ENCODE measurements at places on chromosomes 11 and 22. TPM values are rescaled to one million over a fixed set of nuclear protein-coding genes. Genes with fewer than 3 reads are reported as not detected.

- H3K4me1 ChIP-seq: no peaks in the 10 kb centered on the region
- H3K27me3 ChIP-seq: peaks cover 8% of the 10 kb centered on the region
- H3K4me3 ChIP-seq: no peak overlapping the region
- no peak for DNase-seq
- H3K36me3 ChIP-seq: no peaks in the 10 kb centered on the region
- no peak overlapping the region for H3K27ac ChIP-seq
Observed at GRCh38 chr11:64655941-64656601, 65.1 kb downstream of the SLC22A12 start.

DNA sequence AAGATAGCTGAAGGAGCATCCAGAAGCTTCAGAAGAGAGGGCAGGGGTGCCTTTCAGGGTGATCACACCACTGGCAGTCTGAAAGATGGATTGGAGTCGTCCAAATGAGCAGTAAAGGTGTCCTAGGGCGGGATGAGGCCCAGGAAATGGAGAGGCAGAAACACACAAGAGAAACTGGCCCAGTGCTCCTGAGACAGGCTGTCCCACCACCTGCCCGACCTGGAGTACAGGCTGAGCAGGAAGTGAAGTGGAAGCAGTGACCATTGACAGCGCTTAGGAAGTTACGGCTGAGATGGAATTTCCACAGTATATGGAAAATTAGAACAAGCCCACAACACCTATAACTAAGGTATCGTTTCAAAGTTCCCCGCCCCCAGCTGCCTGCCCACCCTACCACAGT, 16.1 kb downstream of the EIF3F start:
- no peak for DNase-seq
- H3K27ac ChIP-seq: no peak overlapping the region
- no peaks in the 10 kb centered on the region for H3K36me3 ChIP-seq
- no peaks in the 10 kb centered on the region for H3K4me1 ChIP-seq
- no peak overlapping the region for H3K4me3 ChIP-seq

- no peaks in the 10 kb centered on the region for H3K27me3 ChIP-seq
- no peaks in the 10 kb centered on the region for H3K36me3 ChIP-seq
- no peak overlapping the region for H3K27ac ChIP-seq
- no peak for DNase-seq
Observed at GRCh38 chr11:120694726-120695125, 183.2 kb downstream of the GRIK4 start.

DNA sequence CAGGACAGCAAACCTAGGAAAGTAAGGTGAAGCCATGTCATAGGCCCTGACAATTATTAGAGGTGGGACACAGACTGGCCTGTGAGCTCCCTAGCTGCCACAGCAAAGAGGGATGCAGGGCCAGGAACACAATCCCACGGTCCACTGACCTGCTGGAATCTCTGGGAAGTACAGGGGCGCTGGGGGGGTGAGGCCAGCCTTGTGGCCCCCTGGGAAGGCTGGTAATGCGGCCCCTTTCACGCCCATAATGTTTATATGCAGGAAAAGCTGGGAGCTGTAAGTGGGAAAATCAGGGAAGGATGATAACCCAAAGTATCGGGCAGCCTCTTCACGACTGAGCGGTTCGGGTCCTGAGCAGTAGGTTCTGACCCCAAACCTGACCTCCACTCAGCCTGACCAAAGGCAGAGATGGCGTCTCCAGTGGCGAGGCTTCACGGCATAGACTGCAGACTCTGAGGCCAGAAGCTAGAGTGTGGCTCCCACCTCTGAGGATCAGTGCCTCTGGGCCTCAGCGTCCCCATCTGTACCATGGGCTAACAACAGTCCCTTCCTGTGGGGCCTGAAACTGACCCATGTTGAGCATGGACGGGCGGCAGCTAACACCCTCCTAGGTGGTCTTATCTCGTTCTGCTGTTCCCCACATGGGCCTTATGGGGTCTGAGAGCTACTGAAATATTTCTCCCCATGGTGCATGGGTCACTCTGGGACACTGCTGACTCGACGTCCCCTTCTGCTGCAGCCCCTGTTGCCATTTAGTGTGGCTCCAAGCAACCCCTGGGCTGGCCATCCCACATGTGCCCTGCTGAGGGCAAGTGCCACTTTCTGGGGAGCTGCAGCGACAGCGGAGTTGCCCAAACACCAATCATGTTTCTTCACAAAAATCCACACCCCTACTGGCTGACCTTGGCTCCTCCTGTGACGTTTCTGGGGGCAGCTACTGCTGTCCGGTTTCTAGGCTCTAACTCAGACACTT, 101.8 kb downstream of the PHF21B start:
- H3K27ac ChIP-seq: no peak overlapping the region
- no peaks in the 10 kb centered on the region for H3K27me3 ChIP-seq
- H3K4me3 ChIP-seq: no peak overlapping the region

DNA sequence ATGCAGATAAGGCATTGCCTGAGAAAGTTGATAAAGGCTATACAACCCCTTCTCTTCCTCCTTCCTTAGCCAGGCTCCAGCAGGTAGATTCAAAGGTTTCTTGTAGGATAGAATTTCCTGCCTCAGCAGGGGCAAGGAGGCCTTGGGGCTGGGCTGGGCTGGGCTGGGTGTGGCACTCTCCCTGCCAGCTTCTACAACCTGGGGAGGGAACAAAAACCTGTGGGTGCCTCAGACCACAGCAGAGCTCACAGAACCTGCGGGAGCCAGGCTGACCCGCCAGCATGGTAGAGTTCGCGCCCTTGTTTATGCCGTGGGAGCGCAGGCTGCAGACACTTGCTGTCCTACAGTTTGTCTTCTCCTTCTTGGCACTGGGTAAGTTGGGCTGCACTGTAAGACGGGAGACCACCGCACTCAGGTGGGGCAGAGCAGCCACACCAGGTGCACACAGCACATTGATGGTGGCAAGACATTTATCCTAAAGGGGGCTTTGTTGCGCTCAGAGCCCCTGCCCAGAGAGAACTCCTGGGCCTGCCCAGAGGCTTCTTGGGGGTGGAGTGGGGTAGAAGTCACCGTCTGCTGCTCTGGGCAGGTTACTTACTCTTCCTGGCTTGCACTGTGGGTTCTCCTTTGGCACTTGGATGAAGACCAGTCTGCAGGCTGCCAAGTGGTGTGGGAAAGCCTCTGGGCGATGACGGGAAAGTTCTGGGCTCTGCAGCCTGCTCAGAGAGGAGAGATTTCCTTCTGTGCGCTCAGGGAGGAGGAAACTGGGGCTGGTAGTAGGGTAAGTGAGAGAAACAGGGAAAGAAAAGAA, at the start of gene MOGAT2:
Gene MOGAT2 (plus strand): TSS at position 231 of the 811 bp plus-strand sequence. CDS start 51 bp downstream, at position 282.
- DNase-seq: no peak
- H3K4me1 ChIP-seq: no peaks in the 10 kb centered on the region
- no peaks in the 10 kb centered on the region for H3K36me3 ChIP-seq
- no peaks in the 10 kb centered on the region for H3K27me3 ChIP-seq
- no peak within 1 kb of the TSS for H3K27ac ChIP-seq

- no peaks in the 10 kb centered on the region for H3K27me3 ChIP-seq
- no peaks in the 10 kb centered on the region for H3K36me3 ChIP-seq
- no peak overlapping the region for H3K27ac ChIP-seq
- H3K4me1 ChIP-seq: no peaks in the 10 kb centered on the region
- H3K4me3 ChIP-seq: no peak overlapping the region
Observed at GRCh38 chr11:83241291-83241946, 44.7 kb downstream of the CCDC90B start.

DNA sequence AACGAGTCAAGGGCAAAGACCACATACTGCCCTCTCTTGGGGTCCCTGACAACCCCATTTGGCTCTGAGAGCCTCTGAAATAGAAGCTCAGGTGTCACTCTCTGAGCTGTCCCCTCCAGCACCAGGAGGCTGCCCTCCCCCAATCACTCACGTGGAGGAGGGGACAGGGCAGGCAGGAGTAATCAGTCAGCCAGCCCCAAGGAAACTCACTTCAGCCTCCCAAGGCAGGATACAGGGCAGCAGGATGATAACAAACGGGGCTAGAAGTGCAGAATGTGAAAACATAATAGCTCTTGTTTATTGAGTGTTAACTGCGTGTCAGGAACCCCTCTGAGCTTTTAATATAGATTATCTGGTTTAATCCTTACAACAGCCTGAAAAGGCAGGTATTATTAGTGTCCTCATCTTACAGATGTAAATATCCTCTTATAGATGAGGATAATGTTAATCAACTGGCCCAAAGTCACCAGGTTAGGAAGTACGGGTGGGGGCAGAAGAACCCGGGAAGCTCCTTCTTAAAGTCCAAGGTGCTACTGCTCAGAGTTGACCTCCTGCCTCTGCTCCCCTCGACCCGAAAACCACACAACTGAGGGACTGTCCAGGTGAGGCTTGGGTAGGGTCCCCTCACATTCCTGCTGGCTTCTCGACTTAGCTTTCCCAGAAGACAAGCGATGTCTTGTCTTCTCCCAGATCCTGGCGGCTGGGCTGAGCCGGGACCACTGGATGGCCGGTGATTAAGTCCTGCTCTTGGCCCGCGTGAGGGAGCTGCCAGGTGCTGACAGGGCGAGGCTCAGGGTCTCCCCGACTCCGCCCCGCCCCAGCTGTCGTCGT, 2.7 kb downstream of the CHRM4 start:
- H3K27ac ChIP-seq: no peak overlapping the region
- no peaks in the 10 kb centered on the region for H3K36me3 ChIP-seq
- DNase-seq: no peak
- H3K4me1 ChIP-seq: peaks cover 30% of the 10 kb centered on the region
- H3K27me3 ChIP-seq: peaks cover 56% of the 10 kb centered on the region

DNA sequence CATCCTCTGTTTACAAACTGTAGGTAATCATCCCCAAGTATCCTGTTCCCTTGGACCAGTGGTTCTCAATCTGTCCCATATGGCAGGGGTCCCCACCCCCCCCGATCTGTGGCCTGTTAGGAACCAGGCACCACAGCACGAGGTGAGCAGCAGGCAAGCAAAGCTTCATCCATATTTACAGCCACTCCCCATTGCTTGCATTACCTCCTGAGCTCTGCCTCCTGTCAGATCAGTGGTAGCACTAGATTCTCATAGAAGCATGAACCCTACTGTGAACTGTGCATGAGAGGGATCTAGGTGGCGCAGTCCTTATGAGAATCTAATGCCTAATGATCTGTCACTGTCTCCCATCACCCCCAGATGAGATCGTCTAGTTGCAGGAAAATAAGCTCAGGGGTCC, 33.4 kb upstream of the EIF3M start:
- no peak overlapping the region for H3K27ac ChIP-seq
- H3K27me3 ChIP-seq: no peaks in the 10 kb centered on the region
- no peak for DNase-seq
- H3K36me3 ChIP-seq: no peaks in the 10 kb centered on the region
- H3K4me3 ChIP-seq: no peak overlapping the region

- H3K4me1 ChIP-seq: no peaks in the 10 kb centered on the region
- no peak overlapping the region for H3K27ac ChIP-seq
- no peaks in the 10 kb centered on the region for H3K36me3 ChIP-seq
- peaks cover 49% of the 10 kb centered on the region for H3K27me3 ChIP-seq
- DNase-seq: no peak
Observed at GRCh38 chr11:17473071-17473744, 3.4 kb downstream of the ABCC8 start.

GRCh38 chr22:39449708-39450107, 7.1 kb upstream of the MGAT3 start:
- H3K4me3 ChIP-seq: no peak overlapping the region
- no peaks in the 10 kb centered on the region for H3K27me3 ChIP-seq
- DNase-seq: no peak
- H3K4me1 ChIP-seq: peaks cover 9% of the 10 kb centered on the region
- H3K27ac ChIP-seq: no peak overlapping the region

DNA sequence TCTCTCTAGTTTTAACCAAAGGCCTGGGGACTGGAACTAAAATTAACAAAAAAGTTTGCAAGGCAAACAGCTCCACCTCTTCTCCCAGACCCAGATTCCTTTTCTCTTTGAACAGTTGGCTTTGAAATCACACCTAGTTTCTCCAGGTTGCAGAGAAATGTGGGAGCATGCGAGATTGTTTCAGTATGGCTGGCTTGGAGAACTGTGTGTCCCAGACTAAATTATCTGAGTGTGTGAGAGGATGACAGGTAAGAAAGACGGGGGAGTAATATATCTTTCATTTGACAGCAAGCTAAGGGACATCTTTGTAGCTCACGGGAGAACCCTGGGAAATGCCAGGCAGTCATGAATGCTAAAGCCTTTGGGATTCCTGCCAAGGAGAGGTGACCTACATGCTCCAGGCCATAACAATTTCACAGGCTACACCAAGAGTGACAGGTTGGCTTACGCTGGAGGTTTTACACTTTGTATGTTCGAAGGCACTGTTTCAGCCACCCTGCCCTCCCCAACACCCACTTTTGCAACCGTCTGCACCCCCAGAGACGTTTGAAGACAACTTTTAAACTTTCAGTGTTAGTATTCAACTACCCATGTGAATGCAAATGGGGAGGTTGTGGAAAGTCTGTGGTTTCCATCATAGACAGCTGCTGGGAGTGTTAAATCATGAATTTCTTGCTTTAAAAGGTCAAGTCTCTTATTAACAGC, 109.3 kb upstream of the SNX19 start:
- no peaks in the 10 kb centered on the region for H3K36me3 ChIP-seq
- H3K4me3 ChIP-seq: no peak overlapping the region
- no peaks in the 10 kb centered on the region for H3K27me3 ChIP-seq
- H3K4me1 ChIP-seq: no peaks in the 10 kb centered on the region
- H3K27ac ChIP-seq: no peak overlapping the region

GRCh38 chr22:50343541-50343935, 411 bp downstream of the PPP6R2 start:
- H3K27ac ChIP-seq: peak overlapping the region; percentile 91
- H3K36me3 ChIP-seq: no peaks in the 10 kb centered on the region
- no peak for DNase-seq
- H3K27me3 ChIP-seq: no peaks in the 10 kb centered on the region
- H3K4me3 ChIP-seq: peak overlapping the region; percentile 78

DNA sequence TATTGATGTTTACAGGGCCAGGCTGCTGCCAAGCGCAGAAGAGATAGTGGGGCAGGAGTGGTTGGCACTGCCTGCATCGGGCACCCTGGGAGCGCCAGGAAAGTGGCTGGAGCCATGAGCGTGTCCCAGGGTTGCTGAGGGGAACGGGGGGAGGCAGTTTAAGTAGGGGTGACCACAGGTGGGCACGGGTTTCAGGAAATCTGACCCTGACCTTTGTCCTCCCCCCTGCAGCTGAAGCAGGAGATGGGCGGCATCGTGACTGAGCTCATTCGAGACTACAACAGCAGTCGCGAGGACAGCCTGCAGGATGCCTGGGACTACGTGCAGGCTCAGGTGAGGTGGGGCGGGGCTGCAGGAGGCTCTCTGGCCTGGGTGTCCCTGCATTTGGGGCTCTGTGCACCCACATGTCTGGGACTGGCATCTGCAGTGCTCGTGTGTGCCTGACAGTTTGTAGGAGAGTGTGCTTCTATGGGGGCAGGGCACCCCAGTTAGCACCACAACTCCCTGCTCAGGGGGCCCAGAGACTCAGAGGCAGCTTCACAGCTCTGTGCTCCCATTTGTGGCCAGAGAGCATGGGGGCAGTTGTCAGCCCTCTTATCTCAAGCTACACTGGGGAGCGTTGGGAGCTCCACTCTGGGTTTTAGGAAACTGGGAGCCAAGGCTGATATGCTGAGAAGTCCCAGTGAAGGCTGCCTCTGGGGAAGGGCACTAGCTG, 49.7 kb downstream of the CD82 start:
- DNase-seq: no peak
- no peak overlapping the region for H3K4me3 ChIP-seq
- H3K36me3 ChIP-seq: no peaks in the 10 kb centered on the region
- peaks cover 18% of the 10 kb centered on the region for H3K4me1 ChIP-seq
- no peaks in the 10 kb centered on the region for H3K27me3 ChIP-seq

CFAP300 gene
- total RNA-seq: 0.69 TPM

KLHL22 gene
- total RNA-seq: 19.7 TPM

LMO2 gene
- total RNA-seq: 3.9 TPM

NCAPH2 gene
- total RNA-seq: 23.7 TPM

ZNF214 gene
- total RNA-seq: 1.4 TPM

PLEKHB1 gene
- total RNA-seq: 38.1 TPM

PKDREJ gene
- 0.13 TPM for total RNA-seq

SCGB1D2 gene
- not detected for total RNA-seq

TMEM121B gene
- total RNA-seq: 2.2 TPM

OR52A1 gene
- total RNA-seq: not detected

CRY2 gene
- total RNA-seq: 78.3 TPM

CECR2 gene
- 7.3 TPM for total RNA-seq

DRD4 gene
- total RNA-seq: 0.72 TPM
